ENCODE measurements at places on chromosomes 1 and 21.
A peak's percentile ranks its signal among the peaks of the same experiment; 100 is the strongest.

GRCh38 chr1:245434280-245434679, 279.5 kb downstream of the KIF26B start:
- peak; percentile 3 for DNase-seq

- DNase-seq = peak; percentile 42
Measured at GRCh38 chr1:156860113-156860627, 495 bp upstream of the NTRK1 start.

DNA sequence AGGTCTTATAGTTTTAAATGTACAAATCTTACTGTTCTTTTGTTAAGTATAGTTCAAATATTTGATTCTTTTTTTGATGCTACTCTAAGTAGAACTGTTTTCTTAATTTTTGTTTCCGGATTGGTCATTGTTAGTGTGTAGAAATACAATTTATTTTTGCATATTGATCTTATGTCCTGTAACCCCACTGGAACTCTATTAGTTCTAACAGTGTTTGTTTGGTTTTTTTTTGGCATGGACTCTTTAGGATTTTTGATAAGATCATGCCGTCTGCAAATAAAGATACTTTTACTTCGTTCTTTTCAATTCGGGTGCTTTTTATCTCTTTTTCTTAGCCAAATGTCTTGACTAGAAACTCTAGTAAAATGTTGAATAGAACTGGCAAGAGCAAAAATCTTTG, 26.5 kb downstream of the GDAP2 start:
- no peak for DNase-seq

DNA sequence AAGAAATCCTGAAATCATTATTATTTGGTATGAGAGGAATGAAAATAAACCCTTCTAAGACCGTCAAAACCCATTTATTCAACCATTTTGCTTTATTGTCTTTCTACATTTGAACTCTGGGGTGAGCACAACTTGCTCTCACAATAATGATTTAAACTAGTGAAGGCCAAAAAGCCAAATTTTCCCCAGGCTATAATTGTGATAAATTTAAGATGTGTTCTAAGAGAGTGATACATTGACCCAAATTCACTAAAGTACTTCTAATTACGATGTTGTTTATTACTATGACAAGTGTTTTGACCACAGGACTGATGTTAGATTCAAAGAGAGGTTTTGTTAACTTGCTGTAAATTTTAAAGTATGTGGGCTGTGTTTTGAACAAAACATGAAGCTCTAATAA, 670.9 kb upstream of the NR5A2 start:
- no peak for DNase-seq

GRCh38 chr1:243471026-243471685, 215.3 kb downstream of the SDCCAG8 start:
- no peak for DNase-seq

- DNase-seq = no peak
Measured at GRCh38 chr1:194366705-194367104, 1180.3 kb upstream of the B3GALT2 start.

GRCh38 chr1:203206129-203206687, 19.7 kb upstream of the CHI3L1 start:
- peak; percentile 18 for DNase-seq
